ENCODE measurements at places on chromosomes 6 and 20.

DNA sequence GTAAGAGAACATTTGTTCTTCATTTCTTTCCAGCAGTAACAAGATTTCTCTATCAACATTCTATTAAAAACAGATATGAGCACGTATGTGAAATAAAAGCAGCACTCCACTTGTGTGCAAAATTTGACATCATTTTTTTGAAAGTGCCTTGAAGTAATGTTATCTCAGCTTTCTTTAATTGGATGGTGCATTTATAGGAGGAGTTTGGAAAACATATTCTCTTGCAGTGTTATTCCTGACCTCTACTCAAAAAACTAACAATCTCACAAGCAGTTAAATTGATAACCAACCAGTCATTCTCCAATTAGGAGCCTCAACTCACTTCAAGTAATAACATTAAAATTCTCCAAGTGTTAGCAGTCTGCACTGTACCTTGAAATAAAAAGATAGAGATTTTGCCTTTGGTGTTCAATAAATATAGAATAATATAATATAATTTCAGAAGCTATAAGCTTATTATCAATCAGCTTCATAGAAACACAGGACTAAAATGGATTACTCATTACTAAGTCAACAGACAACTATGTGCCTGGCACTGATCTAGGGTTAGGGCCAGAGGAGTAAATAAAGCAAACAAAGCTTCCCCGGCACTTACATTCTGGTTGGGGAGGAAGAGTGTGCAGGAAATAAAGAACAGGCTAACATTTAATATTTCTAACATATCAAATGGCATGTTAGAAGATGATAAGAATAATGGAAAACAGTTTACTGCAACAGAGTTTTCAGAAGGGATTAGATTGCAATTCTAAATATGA lies 149.0 kb upstream of the SGK1 start:
- no peak for DNase-seq

- DNase-seq: no peak
Measured at GRCh38 chr20:8862092-8862491, 206.8 kb upstream of the PLCB4 start.

DNA sequence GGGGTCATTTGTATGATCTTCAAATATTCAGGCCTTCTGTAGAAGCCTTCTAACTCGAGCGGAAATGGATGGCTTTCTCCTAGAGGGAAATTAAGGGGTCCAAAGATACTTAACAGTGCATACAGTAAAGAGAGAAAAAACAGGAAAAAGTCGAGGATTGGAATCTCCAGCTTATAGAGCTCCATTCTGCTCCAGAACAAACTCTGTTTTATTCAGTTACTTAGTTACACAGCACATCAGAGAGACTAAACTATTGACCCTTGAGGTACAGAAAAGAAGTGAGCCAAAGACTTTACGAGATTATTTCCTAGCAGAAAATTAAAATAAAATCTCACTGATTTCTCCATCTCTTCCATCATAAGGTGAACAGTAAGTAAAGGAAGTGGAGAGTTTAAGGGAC lies 43.8 kb upstream of the DSE start:
- DNase-seq: no peak

- no peak for DNase-seq
Measured at GRCh38 chr6:165605901-165606739, 56.9 kb downstream of the PDE10A start.
